ENCODE measurements at places on chromosomes 12 and 14. TPM values are rescaled to one million over a fixed set of nuclear protein-coding genes. Genes with fewer than 3 reads are reported as not detected.

The KERA gene
- not detected for total RNA-seq

The FRS2 gene
- total RNA-seq, result 65.8 TPM

The GPX2 gene
- not detected for total RNA-seq

The ORMDL2 gene
- 20.4 TPM for total RNA-seq

The SLC38A6 gene
- total RNA-seq, result 38.9 TPM

The MYH7 gene
- total RNA-seq, result not detected

The FLRT2 gene
- total RNA-seq, result 11.1 TPM
